Stimulated activated naive CD4-positive, alpha-beta T cell (primary cell): ENCODE measurements at places on chromosomes 3 and 15.

DNA sequence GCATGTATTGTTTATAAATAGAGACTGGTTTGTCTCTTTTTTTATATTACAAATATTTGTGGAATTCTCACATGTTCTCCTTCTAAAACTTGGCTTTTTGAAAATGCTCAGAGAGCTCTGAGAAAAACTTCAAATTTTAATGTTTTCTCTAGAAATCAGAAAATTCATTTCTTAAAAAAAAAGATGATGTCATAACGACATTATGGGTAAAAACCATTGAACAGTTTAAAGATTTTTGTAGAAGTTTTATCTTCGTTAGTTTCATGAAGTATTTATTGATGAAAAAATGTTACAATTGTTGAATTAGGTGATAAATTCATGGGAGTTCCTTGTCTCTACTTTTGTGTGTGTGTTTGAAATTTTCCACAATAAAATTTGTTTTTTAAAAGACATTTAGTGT, 81.3 kb downstream of the SATB1 start:
- no peak for DNase-seq

DNA sequence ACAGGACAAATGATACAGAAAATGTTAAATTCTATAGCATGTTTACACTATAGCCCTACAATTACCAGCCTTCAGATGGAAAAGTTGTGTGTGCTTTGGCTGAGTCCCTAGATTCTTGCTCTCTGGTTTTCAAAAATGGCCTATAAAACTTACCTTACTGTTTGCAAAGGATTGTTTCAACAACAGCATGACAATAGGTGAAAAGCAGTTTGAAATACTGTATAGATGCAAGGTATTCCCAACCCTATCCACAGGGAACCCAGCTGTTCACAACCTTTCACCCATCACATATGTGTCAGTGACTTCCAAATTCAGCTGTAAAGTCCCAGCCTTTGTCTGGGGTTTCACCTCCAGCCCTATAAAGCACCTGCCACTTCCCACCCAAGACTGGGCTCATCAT, 97.3 kb downstream of the NEK10 start:
- DNase-seq = no peak

DNA sequence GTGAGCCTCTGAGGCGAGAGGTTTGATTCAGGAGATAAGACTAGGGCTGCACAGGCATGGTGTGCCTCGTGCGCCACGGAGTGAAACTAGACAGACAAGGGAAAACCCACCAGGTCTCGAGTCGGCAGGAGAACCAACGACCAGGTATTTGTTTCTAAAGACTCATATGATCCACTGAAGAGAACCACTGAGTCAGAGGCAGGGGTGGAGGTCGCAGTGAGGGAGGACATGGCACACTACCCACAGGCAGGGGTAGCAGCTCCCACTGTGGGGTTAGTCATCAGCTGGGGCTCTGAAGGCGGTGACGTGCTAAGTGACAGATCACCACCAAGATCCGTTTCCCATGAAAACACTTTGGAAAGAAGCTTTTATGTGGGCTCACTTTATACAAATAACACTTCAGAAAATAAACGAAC, 45.7 kb downstream of the CHSY1 start:
- peak; percentile 14 for DNase-seq

- DNase-seq = no peak
Measured at GRCh38 chr3:125386811-125387210, 11.7 kb upstream of the ZNF148 start.

DNA sequence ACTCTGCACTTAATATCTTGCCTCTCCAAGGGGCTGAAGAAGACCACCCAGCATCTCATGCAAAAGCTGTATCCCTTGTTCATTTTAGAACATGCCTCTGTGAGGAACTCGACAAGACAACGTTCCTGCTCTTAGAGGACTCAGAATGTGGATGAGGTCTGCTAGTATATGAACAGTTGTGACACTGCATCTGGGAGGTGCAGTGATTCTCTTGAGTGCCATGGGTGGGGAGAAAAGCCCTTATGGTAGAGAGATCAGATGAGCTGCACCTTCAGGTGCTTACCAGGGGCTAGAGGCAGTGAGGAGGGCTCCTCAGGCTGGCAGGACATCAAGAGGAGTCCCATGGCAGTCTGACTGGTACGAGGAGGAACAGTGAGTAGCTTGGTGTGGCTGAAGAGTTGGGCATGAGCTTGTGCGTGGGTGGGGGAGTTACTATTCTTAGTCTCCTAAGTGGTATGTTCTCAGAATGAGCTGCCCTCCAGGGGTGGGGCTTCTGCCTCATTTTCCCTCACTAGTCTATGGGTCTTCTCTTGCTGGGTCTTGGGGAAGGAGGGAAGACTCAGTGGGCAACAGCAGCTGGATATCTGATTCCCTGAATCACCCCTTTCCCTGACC, 56.7 kb upstream of the ATP2B2 start:
- DNase-seq = no peak

DNA sequence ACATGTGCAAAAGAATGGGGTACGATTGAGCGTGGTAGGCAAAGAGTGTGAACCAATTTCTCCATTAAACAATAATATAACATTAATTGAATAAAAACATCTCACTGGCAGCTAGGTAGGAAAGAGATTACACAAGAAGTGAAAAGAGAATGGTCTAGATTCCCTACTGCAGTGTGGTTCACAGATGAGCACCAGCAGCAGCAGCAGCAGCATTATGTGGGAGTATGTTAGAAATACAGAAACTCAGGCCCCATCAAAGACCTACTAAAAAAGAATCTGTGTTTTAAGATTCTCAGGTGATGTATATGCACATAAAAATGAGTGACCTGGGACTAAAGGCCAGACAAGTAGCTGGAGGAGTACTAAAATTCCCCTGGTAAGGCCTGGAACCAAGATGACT, 118.2 kb downstream of the ADAM10 start:
- no peak for DNase-seq

DNA sequence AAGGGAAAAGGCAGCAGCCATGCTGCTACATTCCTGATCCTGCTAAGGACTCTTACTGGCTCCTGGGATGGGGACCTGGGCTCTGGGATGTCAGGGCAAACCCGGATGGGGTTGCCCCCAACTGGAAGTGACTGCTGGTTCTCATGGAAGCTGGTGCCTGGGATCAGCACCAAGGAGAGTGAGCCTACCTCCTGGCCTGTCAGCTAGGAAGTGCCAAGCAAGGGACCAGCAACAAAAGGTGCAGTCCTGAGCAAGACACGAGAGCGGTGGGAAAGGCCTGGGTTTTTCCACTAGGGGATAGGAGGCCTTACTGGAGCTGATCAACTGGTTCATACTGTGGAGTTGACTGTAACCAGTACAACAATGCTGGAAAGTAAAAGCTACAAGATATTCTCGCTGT, 47.9 kb upstream of the SYNM start:
- no peak for DNase-seq

DNA sequence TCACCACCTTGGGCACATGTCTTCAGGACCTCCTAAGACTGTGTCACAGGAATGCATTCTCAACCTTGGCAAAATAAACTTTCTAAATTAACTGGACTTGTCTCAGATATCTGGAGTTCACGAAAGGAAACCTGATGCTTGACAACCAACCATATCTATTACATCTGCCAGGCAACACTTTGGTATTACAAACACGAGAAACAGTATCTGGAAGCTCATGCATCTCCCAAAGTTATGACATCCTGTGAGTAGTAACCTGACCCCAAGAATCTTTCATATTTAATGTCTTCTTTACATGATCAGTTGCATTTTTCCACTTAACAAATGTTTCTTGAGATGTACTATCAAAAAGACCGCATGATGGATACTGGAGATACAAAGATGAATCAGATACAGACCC, 465.3 kb upstream of the AGTR1 start:
- no peak for DNase-seq

GRCh38 chr3:124784686-124785382, 54.6 kb downstream of the UMPS start:
- no peak for DNase-seq

DNA sequence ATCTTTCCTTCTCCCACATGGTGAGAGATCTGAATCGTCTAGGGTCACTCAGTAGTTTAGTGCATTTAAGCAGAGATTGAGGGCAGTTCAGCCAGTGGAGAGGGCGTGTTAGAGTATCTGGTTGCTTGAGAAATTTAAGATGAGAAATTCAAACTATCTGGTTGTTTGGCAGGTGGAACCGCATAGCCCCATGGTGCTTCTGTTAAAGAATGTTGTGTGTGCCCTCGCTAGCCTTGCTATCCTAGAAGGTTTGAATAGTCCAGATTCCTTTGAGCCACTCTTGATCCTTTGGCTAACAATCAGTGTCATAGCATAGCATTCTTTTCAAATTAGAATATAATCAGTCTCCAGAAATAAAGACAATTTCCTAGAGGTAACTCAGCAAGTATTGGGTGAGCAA, 32.1 kb downstream of the ABHD17C start:
- DNase-seq = no peak

DNA sequence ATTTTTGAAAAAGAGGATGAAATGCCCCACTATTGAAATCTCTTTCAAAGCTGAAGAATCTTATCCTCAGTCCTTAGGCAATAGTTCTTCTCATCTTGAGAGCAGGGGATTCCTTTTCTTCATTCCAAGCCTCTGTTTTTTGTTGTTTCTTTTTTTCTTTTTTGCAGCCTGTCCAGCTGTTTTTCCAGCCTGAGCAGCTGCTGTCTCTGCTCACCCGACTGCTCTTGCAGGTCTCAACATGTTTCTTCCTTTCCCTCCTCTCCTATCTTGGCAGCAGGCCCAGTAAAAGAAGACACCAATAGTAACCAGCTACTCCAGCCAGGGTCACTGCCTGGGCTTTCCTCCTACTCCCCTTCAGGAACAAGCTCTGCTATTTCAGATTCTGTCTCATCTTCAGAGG, 23.8 kb downstream of the MEX3B start:
- DNase-seq = no peak

DNA sequence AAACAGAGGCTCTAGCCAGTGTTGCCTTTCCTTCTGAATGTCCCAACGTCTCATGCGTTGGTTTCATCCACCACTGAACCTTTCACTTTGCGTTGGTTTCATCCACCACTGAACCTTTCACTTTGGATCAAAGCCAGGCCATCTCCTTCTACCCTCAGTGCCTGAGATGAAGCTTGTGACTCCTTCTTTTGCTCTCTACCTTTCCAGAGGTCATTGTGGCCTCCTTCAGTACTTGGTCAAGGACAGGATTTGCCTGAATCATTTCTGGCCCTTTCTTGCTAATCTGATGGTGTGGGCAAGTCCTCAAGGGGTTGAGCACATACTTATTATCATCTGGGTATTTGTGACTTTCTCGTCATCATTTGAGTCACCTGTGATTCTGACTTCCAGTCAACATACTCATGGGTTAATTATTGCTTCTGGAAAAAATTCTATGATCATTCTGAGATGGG, 50.0 kb downstream of the SELENOT start:
- no peak for DNase-seq

DNA sequence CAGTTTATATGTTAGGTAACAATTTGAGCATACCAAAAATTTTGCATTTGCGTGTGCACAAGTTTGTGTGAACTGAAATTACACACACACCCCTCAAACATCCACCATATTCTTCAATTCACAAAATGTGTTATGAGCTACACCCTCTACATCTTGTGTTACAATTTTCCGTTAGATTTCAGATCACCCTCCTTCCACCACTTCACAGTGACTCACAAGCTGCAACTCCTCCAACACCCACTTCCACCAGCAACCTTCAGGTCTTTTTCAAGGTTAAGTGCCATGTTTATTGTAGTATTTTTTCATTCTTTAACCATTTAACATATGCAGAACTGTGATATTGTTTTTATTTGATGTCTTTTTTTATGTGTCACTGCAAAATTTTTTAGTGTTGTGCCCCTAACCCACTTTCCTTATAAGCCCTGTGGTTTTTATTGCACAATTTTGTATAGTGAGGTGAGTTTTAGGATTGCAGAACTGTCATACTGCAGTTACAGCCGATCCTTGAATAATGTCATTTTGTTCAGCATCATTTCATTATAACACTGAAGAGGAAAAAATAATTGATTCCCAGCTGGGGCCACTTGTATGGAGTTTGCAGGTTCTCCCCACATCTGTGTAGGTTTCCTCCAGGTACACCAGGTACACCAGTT, 148.9 kb downstream of the PLCL2 start:
- DNase-seq = no peak

DNA sequence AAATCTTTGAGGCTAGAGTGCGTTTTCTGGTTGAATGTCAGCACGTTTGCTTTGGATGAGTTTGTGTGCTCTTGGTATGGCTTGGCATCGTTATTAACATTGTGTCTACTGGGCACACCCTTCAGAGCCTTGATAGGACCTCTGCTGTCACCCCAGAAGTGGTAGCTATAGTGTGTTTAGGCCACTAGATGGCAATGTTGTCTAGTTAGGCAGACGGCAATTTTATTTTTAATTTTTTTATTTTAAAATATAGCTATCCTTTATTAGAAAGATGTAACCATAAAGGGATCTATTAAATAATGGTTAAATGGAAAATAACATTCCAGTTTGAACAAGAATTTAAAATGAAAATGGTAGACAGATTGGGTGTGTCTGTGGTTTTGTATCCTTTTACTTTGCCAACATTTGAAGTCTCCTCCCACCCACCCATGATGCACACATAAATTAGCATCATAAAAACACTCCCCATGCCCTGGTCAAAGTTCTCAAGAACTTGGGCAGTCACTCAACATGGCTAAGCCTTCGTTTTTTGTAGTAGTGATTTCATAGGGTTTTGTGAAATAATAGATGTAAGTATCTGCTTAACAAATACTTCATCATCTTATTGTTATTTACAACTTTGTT, 200.7 kb downstream of the KCNH8 start:
- no peak for DNase-seq

DNA sequence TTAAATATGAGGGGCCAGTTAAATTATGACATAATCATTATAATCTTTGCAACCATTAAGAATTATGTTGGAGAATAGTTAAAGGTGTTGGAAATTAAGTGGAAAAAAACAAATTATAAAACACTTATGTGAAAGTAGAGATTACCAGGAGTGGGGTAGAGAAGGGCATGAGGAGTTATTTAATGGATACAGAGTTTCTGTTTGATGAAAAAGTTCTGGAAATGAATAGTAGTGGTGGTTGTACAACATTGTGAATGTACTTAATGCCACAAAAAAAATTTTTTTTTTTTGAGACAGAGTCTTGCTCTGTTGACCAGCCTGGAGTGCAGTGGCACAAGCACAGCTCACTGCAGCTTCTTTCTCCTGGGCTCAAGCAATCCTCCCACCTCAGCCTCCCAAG, 25.1 kb upstream of the TNIK start:
- DNase-seq = no peak

DNA sequence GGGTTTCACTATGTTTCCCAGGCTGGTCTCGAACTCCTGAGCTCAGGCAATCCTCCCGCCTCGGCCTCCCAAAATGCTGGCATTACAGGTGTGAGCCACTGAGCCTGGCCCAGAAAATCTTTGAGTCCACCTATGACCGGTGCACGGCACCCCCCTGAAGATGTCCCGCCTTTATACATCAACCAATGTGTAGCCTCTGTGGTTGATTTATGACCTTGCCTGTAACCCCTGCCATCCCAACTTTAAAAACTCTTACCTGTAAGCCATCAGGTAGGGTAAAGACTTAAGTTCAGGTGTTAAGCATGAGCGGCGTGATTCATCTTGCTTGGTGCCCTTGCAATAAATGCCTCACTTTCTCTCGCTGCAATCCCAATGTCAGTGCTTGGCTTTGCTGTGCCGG, 14.5 kb upstream of the CTSH start:
- no peak for DNase-seq

- DNase-seq = no peak
Measured at GRCh38 chr3:28700728-28701127, 352.1 kb upstream of the AZI2 start.
